ENCODE measurements at places on chromosomes 12 and 14.

DNA sequence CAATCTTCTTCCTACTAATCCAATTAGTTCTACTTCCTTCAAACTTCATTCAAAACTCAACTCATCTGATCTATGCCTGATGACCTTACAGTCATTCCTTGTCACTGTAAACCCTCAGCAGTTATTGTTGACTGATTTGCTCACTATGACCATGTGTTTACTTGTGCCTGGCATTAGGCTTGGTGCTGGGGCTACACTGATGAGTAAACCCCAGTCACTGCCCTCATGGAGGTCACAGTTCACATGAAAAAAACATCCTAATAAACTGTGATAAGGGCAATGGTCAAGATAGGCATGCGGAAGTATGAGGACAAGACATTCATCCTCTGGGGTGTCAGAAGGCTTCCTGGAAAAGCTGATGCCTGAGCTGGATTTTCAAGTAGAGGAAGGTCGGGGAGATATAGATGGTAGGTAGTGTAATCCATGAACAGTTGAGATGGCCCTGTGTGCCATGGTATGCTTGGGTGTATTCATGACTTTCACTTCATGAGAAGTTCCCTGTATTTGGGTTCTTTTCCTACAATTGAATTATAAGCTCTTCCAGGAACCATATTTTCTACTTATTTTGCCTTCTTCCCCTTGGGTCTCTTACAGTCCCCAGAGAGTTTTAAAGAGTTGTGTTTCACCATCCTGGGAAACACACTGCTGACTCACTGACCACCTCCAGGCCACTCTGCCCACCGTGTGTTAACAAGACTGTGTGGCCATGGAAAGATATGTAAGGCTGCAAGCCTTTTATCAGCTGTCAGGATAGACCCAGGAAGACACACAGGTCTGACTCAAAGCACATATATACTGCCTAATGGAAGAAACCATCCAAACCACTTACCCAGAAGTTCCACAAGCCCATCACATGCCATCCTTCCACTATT, 38.7 kb upstream of the DUSP6 start:
- DNase-seq = no peak

DNA sequence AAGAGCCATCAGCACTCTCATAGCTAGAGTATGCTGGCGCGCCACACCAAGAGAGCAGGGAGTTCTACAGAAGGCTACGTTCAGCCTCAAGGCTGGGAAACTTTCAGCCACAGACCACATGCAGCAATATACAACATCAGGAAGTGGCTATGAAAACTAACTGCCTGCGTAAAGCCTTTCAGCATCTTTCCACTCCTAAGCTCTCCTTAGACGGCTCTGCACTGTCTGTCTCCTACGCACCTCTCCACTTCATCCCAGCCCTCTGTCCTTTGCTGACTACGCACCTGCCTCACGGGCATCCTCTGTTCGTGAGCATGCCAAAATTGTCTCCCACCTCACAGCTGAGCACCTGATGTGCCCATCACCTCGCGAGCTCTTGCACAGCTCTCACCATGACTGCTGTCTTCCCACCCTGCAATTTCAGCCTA, 9.7 kb downstream of the MPHOSPH9 start:
- DNase-seq = no peak

DNA sequence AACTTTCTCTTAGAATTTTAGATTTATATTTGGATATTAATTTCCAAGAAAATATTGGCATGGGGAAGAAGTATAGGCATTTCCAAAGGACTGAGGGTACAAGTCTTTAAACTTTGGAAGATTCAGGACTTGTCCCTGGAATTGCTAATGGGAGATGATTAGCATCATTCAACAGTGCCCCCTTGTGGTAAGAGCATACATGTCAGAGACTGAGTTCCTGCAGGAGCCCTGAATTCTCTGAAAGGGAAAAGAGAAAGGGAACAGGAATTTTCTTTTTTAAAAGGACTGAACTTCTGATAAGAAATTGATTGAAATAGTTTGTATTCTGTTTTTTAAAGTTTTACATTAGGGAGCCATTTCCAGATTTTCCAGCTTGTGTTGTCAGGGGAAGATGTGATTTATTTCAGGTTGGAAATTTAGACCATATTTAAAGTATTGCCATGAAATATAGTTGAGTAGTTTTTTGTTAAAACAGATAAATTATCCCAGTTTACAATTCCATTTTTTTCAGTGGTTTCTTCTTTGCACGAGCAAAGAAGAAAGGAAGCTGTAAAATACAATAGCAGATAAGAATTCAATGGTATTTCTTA, 44.0 kb upstream of the REP15 start:
- DNase-seq = peak; percentile 26

- no peak for DNase-seq
Measured at GRCh38 chr12:76878099-76878898, 520 bp downstream of the CSRP2 start.

DNA sequence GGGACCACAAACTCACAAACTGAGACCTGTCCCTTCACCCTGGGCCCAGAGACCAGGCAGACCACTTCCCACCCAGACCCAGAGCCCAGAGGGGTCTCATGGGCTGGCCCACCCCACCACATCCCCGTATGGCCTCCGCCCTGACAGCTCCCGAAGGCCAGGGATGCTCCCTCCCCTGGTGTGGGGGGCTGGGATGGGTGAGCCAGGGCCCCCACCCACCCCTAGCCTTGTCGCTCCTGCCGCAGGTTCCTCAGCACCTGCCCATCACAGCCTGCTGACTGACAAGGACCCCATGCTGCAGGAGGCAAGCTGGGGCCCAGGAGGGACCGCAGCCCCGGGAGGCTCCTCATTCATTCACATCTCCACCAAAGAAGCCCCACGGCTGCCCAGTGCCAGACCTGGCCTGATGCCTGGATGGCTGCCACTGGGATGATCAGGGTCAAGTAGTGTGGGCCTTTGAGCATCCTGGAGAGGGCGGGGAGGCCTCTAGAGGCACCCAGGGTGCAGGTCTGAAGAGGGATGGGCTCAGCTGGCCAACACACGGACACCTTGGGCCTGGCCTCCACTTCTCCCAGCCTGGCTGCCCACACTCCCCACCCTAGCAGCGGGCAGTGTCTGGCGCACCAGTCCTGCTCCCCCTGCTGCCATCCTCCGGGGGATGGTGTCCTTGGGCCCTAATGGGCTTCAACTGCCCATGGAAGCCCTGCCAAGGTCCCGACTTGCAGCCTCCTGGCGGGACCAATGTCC, 24.7 kb upstream of the GPR132 start:
- DNase-seq = no peak

GRCh38 chr12:57842342-57843294, 3.9 kb downstream of the CTDSP2 start:
- DNase-seq = no peak

DNA sequence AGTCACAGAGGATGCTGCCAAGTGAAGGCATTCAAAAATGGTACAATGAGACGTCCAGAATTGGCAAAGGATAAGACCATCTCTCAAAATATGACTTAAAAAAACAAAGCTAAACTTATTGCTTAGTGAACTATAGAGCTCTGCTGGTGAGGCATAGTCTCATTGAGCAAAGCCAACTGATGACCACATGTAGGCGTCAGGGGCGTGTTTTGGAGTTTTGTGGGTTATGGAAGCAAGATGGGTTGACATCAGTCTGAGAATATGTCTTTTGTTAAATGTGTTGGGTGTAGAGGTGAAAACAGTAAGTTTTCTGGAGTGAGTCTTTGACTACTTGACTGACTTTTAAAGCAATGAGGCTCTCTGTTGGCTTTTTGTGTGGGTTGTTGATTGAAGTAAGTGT, 47.2 kb downstream of the ATL1 start:
- DNase-seq = no peak

DNA sequence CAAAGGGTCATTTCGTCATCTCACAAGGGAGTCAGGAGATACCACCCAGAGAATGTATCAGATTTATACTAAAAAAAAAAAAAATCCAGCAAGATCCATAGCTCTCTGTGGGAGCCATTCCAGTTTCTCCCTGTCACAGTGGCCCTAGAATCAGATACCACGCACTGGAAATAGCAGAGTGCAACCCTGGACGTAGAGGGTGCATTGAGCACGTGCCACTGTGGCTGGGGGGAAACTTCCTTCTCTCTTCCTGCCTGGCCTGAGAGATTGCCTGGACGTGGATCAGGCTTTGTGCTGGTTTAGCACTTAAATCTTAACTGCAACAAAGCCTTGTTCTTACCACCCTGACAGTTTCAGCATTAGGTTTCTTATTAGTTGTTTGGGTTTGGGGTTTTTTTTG, 124.3 kb downstream of the FBXL14 start:
- DNase-seq = no peak

GRCh38 chr12:9345171-9345570, 137.0 kb upstream of the PZP start:
- DNase-seq = no peak

DNA sequence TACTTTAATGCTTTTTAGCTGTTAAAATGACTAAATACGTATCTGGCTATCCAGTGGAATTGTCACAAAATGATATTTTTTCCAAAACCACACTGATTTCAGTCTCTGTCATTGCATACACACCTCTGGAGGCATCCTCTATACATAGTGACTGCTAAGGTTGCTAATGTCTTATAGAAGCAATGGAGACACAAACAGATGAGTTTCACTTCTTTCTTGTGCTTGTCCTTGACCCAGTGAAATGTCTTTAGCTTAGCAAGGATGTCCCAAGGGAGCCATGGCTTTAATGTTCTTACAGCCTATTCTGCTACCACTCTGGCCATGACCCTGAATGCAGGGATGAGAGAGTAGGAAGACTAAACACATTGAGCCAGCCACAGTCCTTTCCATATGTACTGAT, 90.3 kb downstream of the TPH2 start:
- DNase-seq = no peak

DNA sequence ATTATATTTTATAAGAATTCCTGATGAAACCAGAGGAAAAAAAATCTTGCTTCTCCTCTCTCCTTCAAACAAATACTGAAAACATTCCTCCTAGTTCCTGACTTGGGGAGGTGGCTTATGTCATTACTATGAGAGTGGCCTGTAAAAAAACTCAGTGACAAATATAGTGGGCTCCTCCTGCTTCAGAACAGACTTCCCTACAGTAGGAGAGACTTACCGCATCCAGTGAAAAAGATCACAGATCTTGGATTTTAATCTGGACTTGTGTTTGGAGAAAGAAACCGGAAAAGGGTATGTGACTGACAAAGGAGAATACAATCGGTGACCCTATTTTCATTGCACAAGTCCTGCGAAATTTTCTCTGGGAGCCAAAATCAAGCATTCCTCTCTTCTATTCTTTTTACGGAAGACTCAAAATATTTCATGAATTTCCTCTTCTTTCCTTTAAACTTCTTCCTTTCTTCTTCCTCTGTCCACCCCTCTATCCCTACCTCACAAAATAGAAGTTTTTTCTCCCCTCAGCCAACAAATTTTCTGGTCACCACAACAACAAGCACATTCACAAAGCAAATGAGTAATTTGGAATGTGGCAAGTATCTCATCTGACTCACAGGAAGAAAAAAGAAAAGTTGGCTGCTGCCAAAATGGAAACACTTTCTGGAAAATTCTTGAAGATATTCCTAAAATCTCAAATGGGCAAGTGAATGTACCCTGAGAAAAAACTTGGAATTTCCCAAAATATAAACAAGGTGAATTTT, 185.1 kb upstream of the CDKN3 start:
- no peak for DNase-seq

- no peak for DNase-seq
Measured at GRCh38 chr14:48598458-48598857, 923.1 kb upstream of the MDGA2 start.

DNA sequence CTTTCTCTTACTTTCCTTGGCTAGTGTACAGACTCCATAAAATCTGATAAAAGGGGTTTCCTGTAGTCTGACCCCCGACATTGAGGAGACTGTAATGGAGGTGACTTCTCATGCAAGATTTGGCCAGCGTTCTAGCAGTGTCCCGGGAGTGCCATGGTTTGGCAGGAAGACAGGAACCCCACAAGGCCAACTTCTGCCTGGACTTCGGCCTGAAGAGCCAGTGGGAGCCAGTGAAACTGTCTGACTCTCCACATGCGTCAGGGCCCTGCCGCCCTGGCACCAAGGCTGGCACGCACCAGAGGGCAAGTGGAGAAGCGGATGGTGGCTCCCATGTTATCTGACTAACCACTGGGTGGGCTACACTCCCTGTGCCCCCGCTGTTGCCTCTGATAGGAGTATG, 70.5 kb downstream of the TMEM260 start:
- DNase-seq = no peak

GRCh38 chr14:91980157-91980556, 32.7 kb upstream of the FBLN5 start:
- DNase-seq = no peak

DNA sequence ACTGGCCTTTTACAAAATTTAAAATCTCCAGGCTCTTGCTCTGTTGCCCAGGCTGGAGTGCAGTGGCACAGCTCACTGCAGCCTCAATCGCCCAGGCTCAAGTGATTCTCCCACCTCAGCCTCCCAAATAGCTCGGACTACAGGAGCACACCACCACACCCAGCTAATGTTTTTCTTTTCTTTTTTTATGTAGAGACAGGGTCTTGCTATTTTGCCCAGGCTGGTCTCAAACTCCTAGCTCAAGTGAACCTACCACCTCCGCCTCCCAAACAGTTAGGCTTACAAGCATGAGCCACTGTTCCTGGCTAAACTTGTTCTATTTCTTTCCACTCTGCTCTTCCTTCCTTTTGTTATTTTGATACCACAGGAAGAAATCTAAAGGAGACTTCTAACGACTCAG, 15.2 kb downstream of the SYNJ2BP start:
- no peak for DNase-seq

DNA sequence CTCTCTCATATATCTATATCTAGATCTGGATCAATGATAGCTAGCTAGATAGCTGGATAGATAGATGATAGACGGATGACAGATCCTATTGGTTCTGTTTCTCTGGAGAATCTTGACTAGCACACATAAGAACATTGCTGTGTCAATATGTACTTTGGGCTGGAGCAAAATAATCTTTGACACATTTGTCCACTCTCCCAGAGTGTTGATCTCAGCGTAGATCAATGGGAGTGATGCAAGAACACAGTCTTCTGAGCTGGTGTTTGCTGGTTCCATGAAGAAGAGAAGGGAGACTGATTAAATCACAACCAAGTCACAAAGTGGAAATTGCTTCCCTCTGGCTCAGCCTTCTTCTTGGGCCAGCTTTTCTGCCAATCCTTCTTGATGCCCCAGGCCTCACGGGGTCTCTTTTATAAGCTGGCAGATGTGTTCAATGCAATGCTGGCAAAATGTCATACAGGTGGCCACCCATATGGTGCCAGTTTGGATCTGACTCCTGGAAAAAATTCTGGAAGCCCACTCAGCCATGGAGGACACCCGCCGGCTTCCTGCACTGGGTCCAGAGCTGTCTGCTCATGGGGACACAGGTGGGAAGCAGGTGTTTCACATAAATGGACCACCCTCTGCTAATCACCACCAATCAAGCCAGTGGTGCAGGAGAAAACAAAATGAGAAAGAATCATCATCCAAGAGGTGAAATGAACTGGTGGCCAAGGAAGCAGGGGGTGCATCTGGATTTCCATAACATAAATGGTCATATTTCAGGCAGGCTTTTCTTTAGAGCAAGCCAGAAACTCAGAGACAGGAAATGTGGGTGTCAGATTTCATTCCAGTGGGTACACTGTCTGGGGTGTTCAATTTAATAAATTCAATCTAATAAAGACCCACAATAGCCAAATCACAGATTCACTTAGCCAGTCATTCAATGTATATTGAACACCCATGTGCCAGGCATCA, 310.3 kb downstream of the DPF3 start:
- no peak for DNase-seq

Data from DMS153 (cell line).